ENCODE measurements at places on chromosomes 3 and 15.

DNA sequence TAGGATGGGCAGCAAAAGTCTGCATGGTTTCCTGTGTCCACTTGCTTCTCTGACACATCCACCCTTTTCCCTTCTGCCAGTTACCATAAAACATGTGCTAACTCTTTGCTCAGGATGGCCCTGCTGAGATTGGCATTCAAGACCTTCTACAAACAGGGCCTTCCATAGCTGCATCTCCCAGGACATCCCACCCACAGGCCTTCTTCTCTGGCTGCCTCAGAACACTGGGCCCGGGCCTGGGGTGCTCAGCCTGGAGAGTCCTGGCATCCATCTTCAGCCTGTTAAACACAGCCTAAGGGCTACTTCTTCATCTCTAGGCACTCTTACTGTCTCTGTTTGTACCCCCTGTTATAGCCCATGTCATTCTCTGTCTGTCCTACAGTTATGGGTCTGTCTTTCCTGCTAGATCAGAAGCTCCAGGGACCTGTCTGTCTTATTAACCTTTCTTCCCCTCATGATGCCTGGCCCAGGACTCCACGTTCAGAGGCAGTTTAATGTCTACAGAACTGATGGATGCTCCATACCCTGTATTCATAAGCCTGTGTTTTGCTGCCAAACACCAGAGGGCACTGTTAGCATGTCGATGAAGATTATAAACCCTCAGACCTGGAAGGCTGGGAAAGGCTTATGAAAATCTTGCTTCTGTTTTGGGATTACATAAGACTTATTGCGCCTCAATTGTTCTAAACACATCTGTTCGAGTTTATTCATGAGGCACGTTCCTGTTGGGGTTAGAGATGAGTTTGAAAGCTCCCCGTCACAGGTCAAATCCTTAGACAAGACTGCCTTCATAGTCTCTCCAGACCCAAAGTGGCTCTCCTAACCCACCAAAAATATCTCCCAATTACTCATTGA is 16.5 kb downstream of the SEMA3G start:
- no peak for DNase-seq

DNA sequence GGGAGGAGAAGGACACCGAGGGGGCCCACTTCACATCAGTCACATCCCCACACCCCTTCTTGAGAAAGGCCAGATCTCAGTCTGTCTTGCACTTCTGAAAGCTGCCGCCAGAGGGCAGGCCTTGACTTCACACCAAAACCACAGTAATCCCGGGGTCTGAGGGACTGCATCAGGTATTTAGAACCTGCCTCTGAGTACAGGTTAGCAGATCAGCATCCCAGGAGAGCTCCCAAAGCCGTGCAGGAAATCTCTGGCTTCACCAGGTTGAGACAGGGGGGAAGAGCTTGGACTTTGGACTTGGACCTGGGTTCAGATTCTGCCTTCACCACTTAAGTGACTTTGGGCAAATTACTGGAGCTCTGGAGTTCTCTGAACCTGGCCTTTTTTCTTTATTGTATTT is 50.3 kb downstream of the LHFPL4 start:
- DNase-seq, result peak; percentile 17

DNA sequence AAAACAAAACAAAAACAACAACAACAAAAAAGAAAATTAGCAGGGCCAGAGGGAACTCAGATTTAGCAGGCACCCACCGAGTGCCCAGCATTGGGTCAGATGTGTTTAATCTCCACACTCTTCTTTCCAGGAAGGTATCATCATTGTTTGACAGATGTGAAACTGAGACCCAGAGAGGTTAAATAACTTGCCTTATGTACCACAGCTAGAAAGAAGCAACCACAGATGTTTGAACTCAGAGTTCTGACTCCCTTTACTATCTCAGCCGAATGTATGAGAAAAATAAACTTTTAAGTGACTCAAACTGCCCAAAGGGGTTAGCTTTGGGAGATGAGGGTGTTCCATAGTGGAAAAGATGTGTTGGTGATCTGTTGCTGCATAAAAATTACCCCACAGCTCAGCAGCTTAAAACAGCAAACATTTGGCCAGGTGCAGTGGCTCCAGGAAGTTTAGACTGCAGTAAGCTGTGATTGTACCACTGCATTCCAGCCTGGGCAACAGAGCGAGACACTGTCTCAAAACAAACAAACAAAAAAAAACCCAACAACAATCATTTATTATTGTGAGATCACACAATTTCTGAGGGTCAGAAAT is 4.5 kb upstream of the RPP25 start:
- DNase-seq, result no peak

- DNase-seq, result no peak
Observed at GRCh38 chr3:59839810-59840515, 790.1 kb upstream of the CFAP20DC start.

- DNase-seq, result no peak
Observed at GRCh38 chr3:56835650-56836227, 34.0 kb upstream of the ARHGEF3 start.

DNA sequence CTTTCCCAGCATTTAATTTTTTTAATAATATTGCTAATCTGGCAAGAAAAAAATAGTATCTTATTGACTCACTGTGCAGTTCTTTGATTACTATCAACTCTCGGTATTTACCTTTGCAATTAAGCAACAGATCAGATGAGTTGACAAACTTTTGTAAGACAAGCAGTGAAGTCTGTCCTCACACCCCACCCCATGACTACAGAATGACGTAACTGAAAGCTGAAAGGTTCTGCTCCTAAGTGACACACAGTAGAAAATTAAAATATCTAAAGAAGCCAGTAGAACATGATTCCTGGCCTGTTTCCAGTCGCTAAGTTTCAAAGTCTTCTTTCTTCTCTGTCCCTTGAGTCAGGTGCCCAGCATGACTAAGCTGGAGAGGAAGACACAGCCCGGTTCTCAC is 135.5 kb downstream of the STT3B start:
- no peak for DNase-seq

DNA sequence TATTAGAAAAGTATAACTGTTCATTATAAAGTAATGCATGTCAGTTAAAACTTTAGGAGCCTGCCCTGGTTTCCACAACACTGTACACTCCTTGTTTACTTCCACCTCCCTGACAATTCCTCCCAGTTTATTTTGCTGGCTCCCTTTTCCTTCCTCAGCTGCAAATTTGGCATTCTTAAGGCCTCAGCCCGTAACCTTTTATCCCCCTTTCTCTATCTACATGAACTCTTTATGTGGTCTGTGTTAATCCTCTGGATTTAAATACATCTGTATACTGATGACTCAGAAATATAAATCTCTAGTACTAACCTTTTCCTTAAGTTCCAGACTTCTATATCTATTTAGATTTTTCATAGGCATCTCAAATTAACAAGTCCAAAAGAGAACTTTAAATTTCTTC is 143.6 kb downstream of the OTOL1 start:
- DNase-seq, result no peak

DNA sequence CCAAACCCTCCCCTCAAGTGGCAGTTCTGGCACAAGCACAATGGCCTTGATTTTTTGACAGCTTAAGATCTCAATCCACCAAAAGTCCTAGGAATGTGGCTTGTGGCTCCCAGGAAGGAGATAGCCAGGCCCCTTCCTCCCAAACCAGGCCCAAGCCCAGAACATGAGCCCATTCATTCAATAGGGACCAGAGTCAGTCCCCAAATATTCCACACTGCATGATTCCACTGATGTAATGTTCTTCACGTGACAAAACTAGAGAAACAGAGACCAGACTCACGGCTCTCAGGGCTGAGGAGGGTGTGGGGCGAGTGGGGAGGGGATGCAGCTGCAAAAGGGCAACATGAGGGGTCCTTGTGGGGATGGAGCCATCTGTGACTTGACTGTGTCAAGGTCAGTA is 25.5 kb downstream of the ABTB1 start:
- DNase-seq, result no peak

DNA sequence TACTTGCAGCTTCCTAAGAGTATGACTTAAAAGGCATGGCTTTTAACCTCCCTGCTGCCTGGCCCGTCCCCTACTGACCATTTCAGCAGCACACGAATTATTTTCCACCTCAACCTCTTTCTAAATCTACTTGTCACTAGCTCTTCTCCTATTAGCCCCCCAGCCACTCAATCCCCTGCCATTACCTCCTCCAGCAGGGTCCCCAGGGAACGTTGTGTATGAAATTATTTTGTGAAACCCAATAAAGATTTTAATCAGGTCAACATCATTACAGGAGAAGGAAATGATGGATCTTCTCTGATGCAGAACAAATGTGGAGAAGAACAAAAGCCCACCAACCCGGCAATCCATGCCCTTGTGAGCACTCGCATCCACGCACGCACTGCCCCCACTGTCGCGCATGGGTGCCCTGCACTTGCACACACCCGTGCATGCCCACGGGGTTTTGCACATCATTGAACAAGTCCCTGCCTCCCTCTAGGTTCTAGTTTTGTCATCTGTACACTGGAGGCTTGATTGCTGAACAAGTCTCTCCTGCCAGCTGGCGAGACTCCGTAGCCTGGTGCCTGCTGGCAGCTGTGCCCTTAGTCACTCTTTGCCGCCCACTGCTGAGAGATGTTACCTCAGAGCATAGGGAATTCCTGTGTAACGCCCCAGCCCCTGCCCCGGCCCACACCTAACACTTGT is 51.6 kb downstream of the LINGO1 start:
- no peak for DNase-seq

DNA sequence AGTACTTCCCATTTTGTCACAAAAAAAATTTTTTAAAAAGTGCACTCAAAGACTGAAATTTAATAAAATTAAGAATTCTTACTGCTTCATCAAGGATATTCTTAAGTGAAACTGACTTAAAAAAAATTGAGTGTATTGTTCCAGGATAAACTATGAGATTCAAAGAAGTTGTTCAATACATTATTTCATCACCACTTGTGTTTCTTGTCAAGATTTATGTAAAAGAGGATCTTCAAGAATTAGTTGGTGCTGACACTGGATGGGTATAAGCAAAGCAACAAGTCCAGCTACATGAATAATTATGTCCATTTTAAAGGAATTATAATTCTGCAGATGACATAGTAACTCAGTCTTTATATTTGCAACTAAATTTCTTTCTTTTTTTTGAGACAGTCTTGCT is 4.3 kb upstream of the AP4E1 start:
- no peak for DNase-seq

DNA sequence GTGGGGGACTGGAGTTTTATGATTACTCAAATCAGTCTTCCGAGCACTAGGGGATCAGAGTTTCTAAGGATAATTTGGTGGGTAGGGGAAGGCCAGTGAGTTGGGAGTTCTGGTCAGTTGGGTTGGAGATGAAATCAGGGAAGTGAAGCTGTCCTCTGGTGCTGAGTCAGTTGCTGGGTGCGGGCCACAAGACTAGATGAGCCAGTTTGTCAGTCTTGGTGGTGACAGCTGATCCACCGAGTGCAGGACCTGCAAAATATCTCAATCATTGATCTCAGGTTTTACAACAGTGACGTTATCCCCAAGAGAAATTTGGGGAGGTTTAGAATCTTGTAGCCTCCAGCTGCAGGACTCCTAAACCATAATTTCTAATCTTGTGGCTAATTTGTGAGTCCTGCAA is 249.4 kb downstream of the FAM43A start:
- DNase-seq, result no peak

DNA sequence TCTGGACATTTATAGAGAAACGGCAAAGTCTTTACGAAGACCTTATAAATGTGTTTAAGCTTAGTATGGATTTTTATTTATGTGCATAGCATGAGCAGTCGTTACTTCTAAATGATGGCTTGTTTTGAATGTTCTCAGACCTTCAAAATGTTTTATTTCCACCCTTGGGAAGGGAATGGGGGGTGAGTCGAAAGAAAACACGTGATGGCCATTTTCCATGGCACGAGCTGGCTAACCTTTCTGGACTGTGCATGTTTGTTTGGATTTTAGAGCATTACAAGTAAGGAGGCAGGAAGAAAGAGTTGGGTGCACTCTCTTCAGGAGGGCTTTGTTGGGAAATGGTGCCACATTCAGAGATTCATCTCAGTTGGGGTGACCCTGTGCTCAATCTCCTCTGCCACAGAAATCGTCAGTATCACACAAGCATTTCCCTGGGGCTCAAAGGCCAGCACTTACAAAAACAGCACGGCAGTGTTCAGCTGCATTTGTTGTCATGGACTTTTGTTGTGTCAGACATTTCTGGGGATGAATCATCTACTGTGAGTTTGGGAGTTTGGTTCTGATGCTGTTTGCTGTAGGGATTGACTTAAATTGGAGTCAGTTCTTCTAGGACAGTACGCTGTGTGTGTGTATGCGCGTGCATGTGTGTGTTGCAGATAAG is 52.3 kb upstream of the ADAMTS9 start:
- DNase-seq, result no peak

DNA sequence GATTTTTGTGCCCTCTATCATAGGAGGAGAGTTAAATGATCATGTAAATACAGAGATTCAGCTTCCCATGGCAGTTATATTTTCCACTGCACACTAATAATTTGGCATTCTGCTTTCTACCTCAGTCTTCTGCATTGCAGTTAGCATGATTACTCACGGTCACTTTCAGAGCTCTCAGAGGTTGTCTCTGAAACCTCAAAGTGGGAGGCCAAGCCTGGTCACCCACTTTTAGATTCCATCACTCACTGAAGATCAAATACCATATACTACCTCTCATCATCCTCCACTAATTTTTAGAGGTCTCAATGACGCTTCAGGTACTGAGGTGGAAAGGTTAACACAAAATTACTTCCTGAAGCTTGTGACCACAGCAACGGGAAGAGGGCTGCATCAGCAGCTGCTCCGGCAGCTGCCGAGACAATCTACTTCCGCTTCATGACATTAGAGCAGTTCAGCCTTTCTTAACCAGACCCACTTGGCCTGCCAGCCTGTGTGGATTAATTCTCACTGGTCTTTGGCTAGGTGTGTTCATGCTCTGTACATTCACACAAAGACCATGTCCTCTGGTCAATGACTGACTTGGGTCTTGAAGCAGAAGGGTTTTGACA is 416.4 kb upstream of the PDZRN3 start:
- DNase-seq, result no peak

- no peak for DNase-seq
Observed at GRCh38 chr3:177476495-177476894, 279.2 kb upstream of the TBL1XR1 start.

GRCh38 chr15:31295658-31296057 is 31.0 kb upstream of the KLF13 start:
- no peak for DNase-seq

GRCh38 chr3:2589336-2589969 is 490.8 kb downstream of the CNTN4 start:
- no peak for DNase-seq

DNA sequence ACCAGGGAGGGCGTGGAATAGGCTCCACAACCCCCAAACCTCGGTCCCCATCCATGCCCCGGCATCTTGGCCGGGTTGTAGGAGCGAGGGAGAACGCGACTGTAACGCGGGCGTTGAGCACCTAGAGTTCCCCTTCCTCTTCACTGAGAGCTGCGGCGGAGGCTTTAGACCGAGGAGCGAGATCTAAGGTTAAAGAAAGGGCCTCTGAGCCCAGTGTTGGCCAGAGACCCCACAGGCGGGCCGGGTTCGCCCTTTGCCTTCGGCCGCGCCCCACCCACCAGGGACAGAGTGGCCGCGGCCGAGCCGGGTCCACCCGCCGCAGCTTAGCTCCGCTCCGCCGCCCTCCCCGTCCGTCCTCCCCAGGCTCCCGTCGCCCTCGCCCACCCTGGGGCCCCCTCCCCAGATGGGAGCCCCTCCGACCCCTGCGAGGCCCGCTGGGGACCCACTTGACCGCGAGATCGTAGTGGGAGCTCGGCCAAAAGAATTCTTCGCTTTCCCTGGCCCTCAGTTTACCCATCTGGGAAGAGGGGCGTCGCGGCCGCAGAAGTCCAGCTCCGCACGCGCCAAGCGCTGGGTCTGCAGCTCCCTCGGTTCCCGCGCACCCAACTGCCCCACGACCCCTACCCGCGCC is 425 bp downstream of the ANPEP start:
- no peak for DNase-seq

- DNase-seq, result no peak
Observed at GRCh38 chr15:50712018-50712417, 25.4 kb upstream of the TRPM7 start.

GRCh38 chr3:161879470-161879869 is 382.9 kb downstream of the OTOL1 start:
- no peak for DNase-seq
